ENCODE measurements at places on chromosomes 7 and 10.

GRCh38 chr10:103812004-103812403, 43.4 kb downstream of the SH3PXD2A start:
- DNase-seq, result no peak

- no peak for DNase-seq
Measured at GRCh38 chr10:26251925-26252324, 35.4 kb downstream of the GAD2 start.

GRCh38 chr10:42983591-42983990, 93.3 kb upstream of the RET start:
- no peak for DNase-seq

DNA sequence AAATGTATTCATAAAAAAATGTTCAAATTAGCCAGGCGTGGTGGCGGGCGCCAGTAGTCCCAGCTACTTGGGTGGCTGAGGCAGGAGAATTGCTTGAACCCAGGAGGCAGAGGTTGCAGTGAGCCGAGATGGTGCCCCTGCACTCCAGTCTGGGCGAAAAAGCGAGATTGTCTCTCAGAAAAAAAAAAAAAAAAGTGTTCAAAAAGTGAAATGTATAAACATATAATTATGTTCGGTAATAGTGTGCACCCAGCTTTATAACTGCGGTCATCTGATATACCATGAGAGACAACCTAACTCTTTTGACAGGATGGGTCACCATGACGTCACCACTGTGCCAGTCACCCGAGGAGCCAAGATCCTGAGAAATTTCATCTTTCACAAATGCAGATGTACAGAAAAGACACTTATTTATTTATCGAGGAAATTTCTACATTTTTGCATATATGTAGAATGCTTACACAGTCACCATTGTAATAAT, 594 bp upstream of the RP9 start:
- DNase-seq, result no peak

GRCh38 chr7:140285938-140286337, 109.2 kb upstream of the KDM7A start:
- no peak for DNase-seq

Measured in stimulated activated CD4-positive, alpha-beta T cell treated with anti-CD3 and anti-CD28 coated beads, Interleukin-15, amount 100 ng/mL, for 1 hour (primary cell).